Activated CD8-positive, alpha-beta T cell treated with anti-CD3 and anti-CD28 coated beads for 36 hours (primary cell): ENCODE measurements at places on chromosomes 6 and 20. TPM values are rescaled to one million over a fixed set of nuclear protein-coding genes. Genes with fewer than 3 reads are reported as not detected.

DNA sequence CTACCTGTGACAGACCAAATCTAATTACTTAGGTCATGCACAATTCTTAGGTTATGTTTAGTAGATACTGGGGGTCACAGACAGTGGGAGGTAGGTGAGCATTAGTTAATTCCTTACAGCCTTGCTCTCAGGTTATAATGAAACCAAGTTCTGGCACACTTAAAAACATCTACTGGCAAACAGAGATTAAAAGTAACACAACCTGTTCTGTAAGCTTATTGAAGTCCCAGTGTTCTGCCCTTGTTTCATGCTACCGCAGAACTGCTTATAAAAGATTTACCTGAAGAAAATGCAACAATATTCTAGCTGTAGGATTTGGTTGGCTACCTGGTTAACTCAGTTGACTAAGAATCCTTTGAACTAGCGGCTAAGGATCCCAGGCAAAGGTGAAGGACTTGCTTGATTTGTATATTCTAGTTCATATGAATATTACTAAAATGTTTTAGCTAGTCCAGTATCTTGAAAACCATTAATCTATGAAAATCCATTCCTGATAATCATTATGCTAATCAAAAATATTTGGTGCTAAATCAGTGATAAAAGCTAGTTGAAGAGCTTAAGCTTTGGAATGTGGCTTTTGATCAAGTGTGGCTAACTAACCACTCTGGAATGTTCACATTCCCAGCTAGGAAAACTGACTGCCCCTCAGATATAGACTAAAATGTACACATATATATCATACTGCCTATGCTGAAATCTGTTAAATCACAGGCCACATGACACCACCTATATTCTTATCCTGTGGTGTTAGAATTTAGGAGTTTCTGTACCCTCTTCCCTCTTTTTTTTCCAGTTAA, 7.2 kb downstream of the PEX3 start:
- H3K4me1 ChIP-seq: peaks cover 27% of the 10 kb centered on the region
- no peak overlapping the region for H3K4me3 ChIP-seq
- peaks cover 25% of the 10 kb centered on the region for H3K36me3 ChIP-seq
- H3K27me3 ChIP-seq: no peaks in the 10 kb centered on the region
- no peak for DNase-seq

DNA sequence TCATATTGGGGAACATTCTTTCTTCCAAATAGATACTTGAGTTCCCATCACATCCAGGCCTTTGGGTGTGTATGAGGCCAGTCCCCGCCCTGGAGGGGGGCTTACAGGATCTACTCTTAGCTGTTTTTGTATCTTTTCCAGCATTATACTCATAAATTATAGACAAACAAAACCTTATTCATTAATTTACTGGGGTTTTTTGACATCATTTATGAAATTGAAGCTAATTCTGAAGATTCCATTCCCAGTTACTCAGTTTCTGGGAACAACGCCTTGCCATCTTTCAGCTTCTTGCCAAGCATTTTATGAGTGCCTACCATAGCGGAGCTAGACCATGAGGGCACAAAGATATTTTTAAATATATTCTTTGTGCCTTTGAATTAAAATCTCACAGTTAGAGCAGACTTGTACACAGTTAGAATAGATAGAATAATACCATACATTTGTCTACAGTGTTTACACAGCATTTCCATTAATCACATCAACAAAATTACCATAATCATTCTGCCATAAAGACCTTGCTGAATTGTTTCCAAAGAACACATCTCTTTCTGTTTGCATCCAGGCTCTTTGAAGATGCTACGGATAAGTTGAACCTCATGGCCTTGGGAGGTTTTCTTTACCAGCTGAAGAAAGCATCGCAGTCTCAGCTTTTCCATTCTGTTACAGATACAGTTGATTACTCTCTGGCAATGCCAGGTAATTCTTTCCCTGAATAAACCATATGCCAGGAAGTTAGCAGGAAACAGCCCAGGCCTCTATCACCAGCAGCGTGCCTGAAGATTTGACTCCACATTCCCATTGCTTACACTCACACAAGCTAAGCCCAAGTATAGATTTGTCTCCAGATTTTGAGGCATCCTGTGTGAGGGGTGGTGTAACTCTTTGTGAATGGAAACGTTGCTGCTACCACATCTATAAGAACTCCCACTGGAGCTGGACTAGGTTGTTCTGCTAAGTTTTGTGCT, 75.4 kb upstream of the PBOV1 start:
- H3K27ac ChIP-seq: no peak overlapping the region
- no peaks in the 10 kb centered on the region for H3K36me3 ChIP-seq
- no peak overlapping the region for H3K4me3 ChIP-seq
- DNase-seq: no peak
- H3K27me3 ChIP-seq: peaks cover 2% of the 10 kb centered on the region

DNA sequence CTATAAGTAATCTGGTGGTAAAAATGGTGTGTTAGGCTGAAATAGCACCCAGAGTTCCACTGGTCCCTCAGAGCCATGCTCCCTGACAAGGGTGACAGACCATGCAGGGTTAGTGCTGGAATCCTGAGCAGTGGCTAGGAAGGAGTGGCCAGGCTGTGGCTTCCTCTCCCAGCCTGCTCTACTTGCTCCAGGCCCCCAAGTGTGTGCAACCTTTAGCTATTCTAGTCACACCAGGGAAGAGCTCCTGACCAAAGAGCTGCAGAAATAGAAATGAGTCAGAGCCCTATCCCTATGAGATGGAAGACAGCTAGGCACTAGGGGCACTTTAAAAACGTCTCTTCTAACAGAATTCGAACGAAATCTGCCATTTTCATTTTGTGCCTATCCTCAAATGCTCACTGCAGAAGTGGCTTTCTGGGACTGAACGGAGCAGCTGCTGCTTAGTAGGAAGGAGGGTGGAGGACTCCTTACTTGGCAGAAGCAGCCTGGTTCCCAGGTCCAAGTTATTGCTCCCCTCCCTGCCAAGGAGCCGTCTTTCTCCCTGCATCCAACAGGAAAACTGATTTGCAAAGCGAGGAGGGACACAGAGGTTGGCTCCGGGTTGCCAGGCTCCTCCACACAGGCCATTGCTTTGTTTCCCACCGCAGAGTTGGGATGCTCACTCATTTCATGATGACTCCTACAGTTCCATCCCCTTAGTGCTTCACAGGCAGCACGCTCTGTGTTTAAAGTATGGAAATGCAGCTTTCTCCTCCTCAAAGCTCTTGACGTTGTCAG, 754.5 kb downstream of the C6orf118 start:
- H3K36me3 ChIP-seq: no peaks in the 10 kb centered on the region
- no peaks in the 10 kb centered on the region for H3K4me1 ChIP-seq
- no peaks in the 10 kb centered on the region for H3K27me3 ChIP-seq
- DNase-seq: no peak
- no peak overlapping the region for H3K27ac ChIP-seq
- H3K4me3 ChIP-seq: no peak overlapping the region

DNA sequence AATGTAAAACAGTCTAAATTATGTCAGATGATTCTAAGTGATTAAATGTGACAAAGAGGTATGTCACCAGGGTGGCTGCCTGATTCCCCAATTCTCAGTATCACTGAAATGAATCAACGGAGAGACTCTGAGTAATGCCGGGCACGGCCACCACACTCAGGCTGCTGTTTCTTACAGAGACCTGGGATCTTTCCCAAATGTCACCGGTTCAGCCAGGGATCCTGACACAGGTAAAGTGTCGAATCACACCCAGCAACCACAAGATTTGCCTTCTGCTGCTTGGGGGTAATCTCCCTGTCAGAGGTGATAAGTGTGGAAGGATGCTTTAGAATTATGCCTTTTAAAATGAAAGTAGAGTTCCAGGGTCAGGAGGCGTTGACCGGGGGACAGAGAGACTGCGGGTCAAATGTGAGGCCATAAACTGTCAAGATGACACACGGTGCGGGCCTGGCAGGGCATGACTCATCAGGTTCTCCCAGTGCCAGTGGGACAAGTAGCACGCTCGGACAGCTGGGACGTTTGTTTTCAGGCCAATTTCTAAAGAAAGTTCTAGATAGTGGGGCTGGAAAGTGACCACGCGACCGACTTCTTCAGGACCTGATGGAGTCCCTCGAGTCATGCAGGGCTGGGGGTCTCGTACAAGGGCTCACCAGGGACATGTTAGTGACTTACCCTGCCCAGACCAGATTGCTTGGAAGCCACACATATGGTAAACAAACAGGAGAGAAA, 48.9 kb downstream of the PRDM1 start:
- peak; percentile 44 for DNase-seq
- H3K4me3 ChIP-seq: no peak overlapping the region
- peaks cover 10% of the 10 kb centered on the region for H3K4me1 ChIP-seq
- H3K27ac ChIP-seq: no peak overlapping the region

GRCh38 chr6:41630946-41631345, 7.3 kb upstream of the MDFI start:
- H3K4me3 ChIP-seq: no peak overlapping the region
- no peak overlapping the region for H3K27ac ChIP-seq
- peaks cover 2% of the 10 kb centered on the region for H3K4me1 ChIP-seq

GRCh38 chr20:62908971-62909791, 17.1 kb downstream of the DIDO1 start:
- H3K36me3 ChIP-seq: peaks cover 71% of the 10 kb centered on the region
- no peaks in the 10 kb centered on the region for H3K27me3 ChIP-seq
- DNase-seq: no peak
- peaks cover 28% of the 10 kb centered on the region for H3K4me1 ChIP-seq
- H3K27ac ChIP-seq: peak overlapping the region; percentile 4

The HDGFL1 gene
- total RNA-seq: not detected

GRCh38 chr20:11792568-11792953, 125.1 kb upstream of the BTBD3 start:
- H3K4me3 ChIP-seq: no peak overlapping the region
- H3K27ac ChIP-seq: no peak overlapping the region
- no peaks in the 10 kb centered on the region for H3K27me3 ChIP-seq
- H3K36me3 ChIP-seq: no peaks in the 10 kb centered on the region
- no peaks in the 10 kb centered on the region for H3K4me1 ChIP-seq
- no peak for DNase-seq

DNA sequence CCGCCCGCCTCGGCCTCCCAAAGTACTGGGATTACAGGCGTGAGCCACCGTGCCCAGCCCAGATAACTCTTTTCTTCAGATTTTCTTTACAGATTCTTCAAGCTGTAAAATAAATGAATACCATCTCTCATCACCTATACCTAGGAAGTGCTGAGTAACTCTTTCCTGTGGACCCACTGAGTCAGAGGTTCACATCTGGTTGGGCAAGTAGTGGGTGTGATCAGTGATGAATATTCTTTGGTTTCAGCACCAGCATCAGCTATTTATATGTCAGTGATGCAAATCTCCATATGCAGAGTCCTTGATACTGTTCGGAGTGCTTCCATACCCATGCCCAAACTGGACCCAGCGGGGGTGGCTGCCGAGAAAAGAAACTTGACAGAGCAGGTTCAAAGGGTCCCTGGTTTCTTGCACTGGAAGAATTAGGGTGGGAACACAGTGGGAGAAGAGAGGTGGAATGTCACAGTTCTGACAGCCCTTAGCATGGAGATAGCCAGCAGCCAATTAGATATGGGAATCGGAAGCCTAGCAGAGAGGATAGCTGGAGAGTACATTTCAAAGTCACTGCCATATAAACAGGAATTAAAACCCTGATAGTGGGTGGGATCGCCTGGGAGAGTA, 64.9 kb upstream of the DDR1 start:
- peaks cover 73% of the 10 kb centered on the region for H3K36me3 ChIP-seq
- H3K4me1 ChIP-seq: peaks cover 82% of the 10 kb centered on the region
- peak; percentile 92 for DNase-seq
- H3K27ac ChIP-seq: peak overlapping the region; percentile 100

DNA sequence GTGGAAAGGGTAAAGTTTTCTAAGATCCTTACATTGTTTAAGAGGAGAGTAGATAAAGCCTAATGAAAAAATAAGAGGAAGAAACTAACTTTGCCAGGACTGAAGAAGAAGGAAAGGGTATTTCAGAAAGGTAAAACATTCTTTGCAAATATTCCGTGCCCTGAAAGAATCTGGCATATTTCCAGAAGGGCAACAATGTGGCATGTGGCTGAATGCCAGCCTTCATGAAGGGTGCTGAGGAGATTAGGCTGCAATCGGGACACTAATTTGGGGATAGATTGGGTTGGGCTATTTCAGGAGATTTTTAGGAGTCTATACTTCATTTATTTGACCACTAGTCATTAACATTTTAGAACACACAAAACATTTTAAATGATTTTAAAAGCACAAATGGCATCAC, 16.2 kb upstream of the UFL1 start:
- peaks cover 23% of the 10 kb centered on the region for H3K36me3 ChIP-seq
- no peaks in the 10 kb centered on the region for H3K27me3 ChIP-seq
- peaks cover 4% of the 10 kb centered on the region for H3K4me1 ChIP-seq
- H3K27ac ChIP-seq: no peak overlapping the region

The C2 gene
- total RNA-seq: 1.4 TPM

GRCh38 chr6:16001158-16001557, 127.7 kb upstream of the MYLIP start:
- H3K36me3 ChIP-seq: no peaks in the 10 kb centered on the region
- no peak overlapping the region for H3K4me3 ChIP-seq
- H3K27ac ChIP-seq: no peak overlapping the region
- H3K27me3 ChIP-seq: peaks cover 7% of the 10 kb centered on the region
- DNase-seq: no peak

DNA sequence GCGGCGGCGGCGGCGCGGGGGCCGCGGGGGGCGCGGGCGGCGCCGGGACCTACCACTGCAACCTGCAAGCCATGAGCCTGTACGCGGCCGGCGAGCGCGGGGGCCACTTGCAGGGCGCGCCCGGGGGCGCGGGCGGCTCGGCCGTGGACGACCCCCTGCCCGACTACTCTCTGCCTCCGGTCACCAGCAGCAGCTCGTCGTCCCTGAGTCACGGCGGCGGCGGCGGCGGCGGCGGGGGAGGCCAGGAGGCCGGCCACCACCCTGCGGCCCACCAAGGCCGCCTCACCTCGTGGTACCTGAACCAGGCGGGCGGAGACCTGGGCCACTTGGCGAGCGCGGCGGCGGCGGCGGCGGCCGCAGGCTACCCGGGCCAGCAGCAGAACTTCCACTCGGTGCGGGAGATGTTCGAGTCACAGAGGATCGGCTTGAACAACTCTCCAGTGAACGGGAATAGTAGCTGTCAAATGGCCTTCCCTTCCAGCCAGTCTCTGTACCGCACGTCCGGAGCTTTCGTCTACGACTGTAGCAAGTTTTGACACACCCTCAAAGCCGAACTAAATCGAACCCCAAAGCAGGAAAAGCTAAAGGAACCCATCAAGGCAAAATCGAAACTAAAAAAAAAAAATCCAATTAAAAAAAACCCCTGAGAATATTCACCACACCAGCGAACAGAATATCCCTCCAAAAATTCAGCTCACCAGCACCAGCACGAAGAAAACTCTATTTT, 2.0 kb downstream of the FOXC1 start:
- peak overlapping the region; percentile 58 for H3K4me3 ChIP-seq
- DNase-seq: peak; percentile 20
- peaks cover 57% of the 10 kb centered on the region for H3K27me3 ChIP-seq
- peaks cover 30% of the 10 kb centered on the region for H3K4me1 ChIP-seq
- H3K36me3 ChIP-seq: no peaks in the 10 kb centered on the region
